ENCODE measurements at places on chromosomes 12 and 14.

DNA sequence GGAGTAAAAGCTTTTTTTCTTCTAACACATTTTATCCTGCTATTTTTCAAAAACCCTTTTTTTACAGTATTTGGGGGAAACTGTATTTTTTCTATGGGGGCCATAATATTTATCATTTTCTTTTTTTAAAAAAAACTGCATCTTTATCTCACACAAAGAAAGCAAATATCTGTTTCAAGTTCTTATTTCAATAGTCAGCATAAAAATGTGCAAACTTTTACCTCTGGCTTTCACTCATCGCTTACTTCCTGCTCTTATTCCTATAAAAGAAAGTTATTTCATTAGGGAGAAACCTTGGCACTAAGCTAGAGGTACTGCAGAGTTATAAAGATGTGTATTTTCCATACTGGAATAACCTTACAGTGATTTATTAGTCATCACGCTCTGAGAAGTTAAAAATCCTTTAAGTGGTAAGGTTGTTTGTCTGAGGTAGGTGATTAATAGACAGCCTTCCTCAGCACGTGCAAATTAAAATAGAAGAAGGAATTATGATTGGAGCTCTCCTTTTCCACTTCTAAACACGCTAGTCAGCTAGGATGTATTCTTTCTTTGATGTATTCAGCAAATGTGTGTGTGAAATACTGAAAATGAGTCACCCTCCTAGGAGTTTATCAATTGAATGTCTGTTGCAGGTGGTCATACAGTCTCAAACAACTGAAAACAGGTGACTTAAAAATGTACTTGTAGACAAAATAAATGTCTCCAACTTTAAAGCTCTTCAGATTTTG is 461.0 kb downstream of the GXYLT1 start:
- no peak for DNase-seq

DNA sequence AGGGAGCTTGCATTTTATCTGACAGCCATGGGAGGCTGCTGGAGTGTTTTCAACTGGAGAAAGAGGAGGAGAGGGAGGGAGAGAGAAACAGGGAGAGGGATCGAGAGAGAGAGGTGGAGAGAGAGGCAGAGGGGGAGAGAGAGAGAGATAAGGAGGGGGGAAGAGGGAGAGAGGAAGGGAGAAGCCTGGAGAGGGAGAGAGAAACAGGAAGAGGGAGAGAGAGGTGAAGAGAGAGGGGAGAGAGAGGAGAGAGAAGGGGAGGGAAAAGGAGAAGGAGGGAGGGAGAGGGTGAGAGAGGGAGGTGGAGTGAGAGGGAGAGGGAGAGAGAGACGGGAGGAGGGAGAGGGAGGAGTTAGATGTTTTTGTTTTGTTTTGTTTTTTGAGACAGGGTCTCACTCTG is 45.6 kb downstream of the DNAH10 start:
- DNase-seq = no peak

GRCh38 chr12:59149995-59150642 is 229.8 kb upstream of the LRIG3 start:
- no peak for DNase-seq

DNA sequence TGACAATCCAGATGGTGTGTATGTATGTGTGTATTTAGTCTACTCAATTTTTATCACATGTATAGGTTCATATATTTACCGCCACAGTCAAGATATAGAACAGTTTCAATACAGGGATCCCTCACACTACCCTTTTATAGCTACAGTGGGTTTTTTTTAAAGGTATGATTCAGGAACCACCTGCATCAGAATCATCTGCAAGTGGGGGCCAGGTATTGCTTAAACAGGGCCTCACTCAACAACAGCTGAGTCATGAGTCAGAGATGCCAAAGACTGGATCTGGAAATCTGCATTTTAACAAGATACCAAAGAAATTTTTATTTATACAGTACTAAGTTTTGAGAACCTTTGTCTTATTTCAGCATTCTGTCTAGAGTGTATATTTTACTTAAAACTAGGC is 117.6 kb downstream of the SLC35F4 start:
- DNase-seq = no peak

DNA sequence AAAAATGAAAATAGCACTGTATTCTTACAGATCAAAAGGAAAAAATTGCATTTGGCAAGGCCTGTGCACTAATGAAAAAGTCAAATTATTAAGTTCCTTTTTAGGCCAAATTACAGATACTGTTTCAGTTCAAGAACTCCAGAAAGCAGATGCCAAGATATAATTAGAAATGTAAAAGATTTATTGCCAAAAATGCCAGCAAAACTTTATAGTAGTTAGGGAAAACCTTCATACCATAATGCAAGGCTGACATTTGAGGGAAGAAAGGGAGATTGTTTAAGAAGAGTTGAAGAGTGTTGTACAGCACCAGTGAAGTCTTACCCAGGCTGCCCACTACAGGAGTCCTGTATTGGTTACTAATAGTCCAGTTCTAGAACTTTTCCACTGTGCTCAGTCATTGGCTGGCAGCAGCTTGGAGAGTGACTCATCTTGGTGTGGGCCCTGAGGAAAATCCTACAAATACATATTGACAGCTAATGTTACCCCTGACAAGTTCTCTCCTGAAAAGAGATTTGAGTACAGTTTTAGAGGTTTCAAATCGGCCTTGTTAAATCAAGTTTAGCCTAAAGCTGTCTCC is 600.4 kb downstream of the C12orf50 start:
- DNase-seq = no peak

DNA sequence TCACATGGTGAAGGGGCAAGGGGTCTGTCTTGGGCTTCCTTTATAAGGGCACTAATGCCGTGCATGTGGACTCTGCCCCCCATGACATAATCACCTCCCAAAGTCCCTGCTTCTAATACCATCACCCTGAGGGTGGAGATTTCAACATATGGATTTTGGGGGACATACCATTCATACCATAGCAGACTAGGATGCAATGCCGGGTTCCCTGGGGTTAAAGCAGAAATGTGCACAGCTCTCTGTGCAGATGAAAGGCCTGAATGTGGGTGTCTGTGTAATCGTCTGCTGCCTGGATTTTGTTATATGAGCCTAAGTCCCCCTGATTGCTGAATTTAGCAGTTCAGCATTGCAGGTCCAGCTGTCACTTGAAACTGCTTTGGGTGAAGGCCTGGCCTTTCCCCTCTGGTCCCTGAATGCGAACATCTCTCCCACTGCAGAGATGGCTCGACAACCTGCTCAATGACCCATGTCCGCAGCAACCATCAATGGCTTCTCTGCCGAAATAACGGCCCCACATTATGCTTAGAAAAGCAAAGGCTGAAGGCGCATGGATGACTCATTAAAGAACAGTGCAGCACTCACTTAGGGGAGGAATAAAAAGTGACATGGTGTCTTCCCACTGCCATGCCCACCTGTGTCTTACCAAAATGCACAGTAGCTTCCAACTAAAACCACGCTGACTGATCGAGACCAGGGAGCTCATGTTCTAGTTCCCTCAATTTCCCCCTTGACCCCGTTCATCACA is 286.3 kb downstream of the DPF3 start:
- DNase-seq = no peak

- DNase-seq = no peak
Measured at GRCh38 chr12:92947589-92948215, 18.6 kb upstream of the EEA1 start.
